ENCODE measurements at places on chromosomes 13 and 19.

- DNase-seq = no peak
Observed at GRCh38 chr19:56272161-56272798, at the start of gene EDDM13. Gene EDDM13, plus strand, starts transcription at chr19:56272748. Its CDS starts 87 bp downstream, at chr19:56272835.

DNA sequence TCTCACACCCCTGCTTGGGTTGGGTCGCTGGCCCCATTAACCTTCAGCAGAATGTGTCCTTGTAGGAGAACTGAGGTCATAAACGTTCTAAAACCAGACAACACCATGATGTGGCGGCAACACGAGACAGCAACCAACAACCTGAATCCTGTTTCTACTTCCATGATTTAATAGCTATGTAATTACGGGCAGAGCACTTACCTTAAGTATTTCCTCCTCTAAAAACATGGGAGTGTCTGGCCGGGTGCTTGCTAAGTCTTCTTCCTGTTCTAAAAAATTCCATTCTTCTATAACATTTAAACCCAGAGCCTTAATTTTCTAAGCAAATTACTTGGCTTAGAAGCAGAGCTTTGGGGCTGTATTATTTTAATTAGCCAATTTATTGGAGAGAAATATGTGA is 33.5 kb upstream of the IRS2 start:
- no peak for DNase-seq

- no peak for DNase-seq
Observed at GRCh38 chr19:40155749-40156265, 35.4 kb upstream of the MAP3K10 start.

DNA sequence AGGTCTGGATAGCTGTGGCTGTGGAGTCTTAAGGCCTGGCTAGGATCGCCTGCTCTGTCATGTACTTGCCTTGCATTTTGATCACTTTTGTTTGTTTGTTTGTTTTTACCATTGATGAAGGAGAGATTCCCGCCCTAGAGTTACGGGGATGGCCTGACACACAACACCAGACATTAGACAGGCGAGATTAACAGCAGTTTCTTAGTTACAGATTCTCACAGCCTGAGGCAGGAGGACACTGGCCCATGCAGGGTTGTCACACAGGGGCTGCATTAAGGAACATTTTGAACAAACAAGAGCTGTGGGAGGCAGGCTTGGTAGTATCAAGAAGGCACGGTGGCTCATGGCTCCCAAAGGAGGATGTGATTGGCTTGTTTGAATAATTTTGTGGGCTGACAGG is 291.8 kb downstream of the HS6ST3 start:
- no peak for DNase-seq

DNA sequence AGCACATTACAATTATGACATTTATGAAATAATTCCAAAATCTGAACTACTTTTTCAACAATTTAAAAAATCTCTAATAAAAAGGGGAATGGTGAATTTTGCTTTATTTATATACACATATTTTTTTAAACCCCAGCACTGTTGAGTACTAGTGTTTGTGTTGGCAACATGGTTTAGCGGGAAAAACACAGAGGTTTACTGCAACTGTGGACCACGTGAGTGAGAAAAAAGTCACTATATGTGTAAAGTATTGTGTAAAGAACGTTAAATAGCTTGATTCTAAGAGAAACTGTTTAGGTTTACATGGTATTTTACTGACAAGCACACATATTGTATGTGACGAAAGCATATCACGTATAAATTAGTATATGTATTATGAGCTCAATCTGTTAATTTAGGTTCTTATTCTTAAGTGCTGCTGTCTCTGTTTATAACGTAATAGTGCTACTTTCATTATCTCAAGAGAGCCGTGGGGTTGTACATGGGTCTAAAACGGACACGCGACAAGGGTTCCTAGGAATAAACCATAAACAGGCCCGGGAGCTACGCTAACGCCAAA is 617 bp downstream of the SKA3 start:
- no peak for DNase-seq

DNA sequence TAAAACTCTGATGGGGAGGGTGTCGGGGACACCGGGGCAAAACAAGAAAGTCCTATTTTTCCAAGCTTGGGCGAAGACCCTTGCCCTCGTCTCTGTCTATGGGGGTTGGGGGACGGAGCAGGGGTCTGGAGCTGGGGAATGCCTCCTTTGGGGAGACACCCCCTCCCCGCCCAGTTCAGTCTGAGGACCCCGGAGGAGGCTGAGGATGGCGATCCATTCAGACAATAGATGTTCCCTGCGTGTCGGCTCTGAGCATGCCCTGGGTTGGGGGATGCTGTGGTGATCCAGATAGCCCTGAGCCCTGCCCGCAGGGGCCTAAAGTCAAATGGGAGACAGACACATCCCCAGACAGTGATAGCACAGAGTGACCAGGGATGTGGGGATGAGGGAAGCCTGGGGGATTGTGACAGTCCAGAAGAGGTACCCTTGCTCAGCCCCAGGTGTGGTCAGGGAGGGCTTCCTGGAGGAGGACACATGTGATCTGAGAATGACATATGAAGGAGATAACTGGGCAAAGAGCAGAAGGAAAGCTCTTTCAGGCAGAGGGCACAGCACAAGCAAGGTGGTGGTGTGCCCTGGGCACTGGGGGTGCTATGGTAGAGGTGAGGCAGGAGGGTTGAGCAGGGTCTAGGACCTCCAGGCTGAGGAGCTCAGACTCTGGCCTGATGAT is 9.1 kb downstream of the LRFN3 start:
- DNase-seq = no peak

DNA sequence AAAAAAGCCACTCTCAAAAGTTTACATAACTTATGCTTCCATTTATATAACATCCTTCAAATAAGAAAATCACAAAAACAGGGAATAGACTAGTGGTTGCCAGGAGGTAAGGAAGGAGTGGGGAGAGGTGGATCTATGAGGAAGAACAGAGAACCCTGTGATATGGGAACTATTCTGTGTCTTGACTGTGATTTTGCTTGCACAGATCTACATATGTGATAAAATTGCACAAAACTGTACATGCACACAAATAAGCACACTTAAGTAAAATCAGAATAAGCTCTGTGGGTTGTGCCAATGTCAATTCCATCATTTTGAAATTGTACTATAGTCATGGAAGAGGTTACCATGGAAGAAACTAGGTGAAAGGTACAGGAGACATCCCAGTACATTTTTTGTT is 121.6 kb upstream of the SGCG start:
- DNase-seq = no peak

DNA sequence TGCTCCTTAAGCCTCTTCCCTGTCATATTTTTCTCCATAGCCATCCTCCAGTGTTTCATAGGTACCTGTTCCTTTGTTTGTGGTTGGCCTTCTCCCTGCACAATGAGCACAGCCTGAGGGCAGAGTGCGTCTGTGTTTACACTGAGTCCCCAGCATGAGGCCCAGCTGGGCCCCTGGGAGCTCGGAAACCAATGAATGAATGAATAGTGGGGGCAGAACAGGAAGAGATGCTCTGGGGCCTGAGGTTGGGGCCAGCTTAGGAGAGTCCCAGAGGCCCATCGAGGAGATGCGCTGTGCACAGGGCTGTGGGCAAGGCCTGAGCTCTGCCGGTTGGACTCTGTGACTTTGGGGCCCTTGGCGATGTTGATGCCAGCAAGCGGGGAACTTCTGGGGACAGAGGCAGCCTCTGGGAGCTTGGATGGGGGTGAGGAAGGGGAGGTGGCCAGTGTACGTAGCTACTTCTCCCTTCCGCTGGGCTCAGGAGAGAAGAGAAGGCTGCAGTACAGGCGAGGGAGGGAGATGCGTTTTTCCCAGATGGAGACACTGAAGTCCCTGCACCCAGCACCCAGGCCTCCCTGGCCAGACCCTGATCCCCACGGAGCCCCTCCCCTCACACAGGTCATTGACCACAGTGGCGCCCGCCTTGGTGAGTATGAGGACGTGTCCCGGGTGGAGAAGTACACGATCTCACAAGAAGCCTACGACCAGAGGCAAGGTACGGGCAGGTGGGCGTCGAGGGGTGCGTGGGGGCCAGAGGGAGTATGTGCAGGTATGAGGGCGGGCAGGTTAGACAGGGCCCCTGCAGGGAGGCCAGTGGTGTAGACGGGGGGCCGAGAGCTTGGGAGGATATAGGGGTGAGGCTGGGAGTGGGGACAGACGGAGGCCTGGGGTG is 5.1 kb downstream of the TBCB start:
- no peak for DNase-seq

- DNase-seq = no peak
Observed at GRCh38 chr19:8686549-8686948, 12.0 kb downstream of the ACTL9 start.

GRCh38 chr19:21912654-21913053 is 76.7 kb upstream of the ZNF43 start:
- DNase-seq = no peak

GRCh38 chr13:100334214-100334613 is 245.3 kb downstream of the PCCA start:
- DNase-seq = no peak

- DNase-seq = peak; percentile 93
Observed at GRCh38 chr13:99436686-99437416, 64.4 kb upstream of the TM9SF2 start.

- no peak for DNase-seq
Observed at GRCh38 chr13:49746111-49746510, 46.4 kb downstream of the KPNA3 start.

DNA sequence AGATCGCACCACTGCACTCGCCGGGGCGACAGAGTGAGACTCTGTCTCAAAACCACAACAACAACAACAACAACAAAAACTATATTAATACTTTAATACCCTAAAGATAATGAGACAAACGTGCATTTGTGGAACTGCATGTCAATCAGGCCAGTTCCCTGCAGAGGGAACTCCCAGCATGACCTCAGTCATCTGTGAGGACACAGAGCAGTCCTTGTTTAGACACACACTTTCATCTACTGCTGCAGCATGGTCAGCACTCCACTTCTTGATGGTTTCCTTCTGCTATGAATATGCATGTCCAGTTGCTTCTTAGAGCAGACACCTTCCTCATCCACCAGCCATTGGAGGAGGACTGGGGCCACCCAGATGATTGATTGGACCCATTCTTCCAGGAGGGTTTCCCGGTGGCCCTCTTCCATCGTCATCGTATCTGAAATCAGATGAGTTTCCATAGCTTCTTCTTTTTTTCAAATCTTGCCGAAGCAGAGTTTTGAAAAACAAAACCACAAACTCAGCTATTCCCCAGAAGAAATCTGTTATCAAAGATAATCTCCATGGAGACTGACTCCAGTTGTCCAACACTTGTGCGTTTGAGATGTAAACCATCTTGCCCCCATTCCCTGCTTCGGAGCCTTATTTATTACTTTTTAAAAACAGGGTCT is 26.5 kb downstream of the ZNF607 start:
- no peak for DNase-seq

GRCh38 chr13:48667136-48667535 is 13.4 kb downstream of the CYSLTR2 start:
- no peak for DNase-seq

DNA sequence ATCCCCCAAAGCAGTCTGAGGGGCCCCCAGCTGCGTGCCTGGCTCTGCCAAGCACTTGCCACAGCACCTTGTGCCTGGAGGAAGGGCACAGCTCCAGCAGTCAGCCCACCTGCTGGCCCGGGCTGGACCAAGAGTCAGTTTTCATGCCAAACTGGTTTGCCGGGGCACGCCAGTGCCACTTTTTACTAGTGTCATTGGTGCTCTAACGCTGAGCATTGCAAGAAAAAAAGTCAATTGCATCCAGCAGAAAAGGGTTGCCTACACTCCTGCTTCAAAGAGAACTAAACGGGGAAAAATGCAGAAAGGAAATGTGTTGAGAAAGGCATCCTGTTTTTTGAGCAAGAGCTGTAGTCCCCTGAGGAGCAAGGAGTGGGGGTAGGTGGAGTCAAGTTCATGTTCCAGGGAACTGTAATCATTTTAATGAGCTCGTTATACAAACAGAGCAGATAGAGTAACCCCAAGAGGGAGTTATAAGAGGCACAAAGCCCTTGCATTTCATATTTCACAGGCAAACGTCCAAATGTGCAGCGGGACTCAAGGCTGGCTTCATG is 68.4 kb downstream of the F2RL3 start:
- no peak for DNase-seq

Data from effector CD4-positive, alpha-beta T cell (primary cell).